Ovary (tissue), 10 donors: ENCODE measurements at places on chromosomes 12 and 14. TPM values are rescaled to one million over a fixed set of nuclear protein-coding genes. Genes with fewer than 3 reads are reported as not detected.

RAB15 gene
- 2.5 TPM for total RNA-seq

MANSC4 gene
- 0.32 TPM for total RNA-seq

TCL1B gene
- not detected for total RNA-seq

FRMD6 gene
- total RNA-seq, result 29.5 TPM

ZDHHC22 gene
- not detected for total RNA-seq

RNASE4 gene
- total RNA-seq, result 73.9 TPM

NEUROD4 gene
- not detected for total RNA-seq

DNA sequence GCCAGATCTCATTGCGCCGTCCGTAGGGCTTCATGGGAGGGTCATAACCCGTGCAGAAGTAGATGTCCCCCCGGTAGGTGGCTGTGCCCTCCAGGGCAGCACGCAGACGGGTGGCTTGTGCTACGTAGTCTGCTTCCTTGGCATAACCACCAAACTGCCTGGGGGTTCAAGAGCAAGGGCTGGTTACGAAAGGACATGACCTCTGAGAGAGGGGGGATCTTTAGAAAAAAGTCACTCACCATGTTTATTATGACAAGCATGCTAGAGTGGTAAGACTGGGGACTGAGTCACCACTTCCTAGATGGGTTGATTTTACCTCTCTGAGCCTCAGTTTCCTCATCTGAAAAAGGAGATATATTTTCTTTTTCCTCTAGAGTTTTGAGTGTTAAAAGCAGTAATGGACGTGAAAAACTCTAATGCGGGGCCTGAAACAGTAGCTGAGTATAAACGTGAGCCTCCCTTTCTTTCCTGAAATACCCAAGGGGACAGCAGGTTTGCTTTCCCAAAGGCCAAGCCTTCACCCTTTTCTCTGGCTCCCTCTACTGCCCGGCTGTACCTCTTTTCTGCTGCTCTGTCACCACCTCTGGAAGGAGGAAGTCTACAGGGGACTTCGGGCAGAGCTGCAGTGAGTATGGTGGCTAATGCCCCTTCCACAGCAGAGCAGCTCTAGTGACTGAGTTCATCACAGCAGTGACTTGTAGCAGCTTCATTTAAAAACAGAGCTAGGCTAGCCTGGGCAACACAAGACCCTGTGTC lies 23.5 kb upstream of the GPRC5D start:
- H3K27ac ChIP-seq, result no peak overlapping the region
- no peak for DNase-seq
- peaks cover 7% of the 10 kb centered on the region for H3K4me1 ChIP-seq
- no peaks in the 10 kb centered on the region for H3K27me3 ChIP-seq

GRCh38 chr12:54385251-54385914 lies 850 bp upstream of the ZNF385A start:
- H3K27me3 ChIP-seq, result no peaks in the 10 kb centered on the region
- no peak overlapping the region for H3K4me3 ChIP-seq
- no peaks in the 10 kb centered on the region for H3K36me3 ChIP-seq
- peaks cover 8% of the 10 kb centered on the region for H3K4me1 ChIP-seq
- peak overlapping the region; percentile 47 for H3K27ac ChIP-seq

- H3K27me3 ChIP-seq, result no peaks in the 10 kb centered on the region
- DNase-seq, result no peak
- H3K27ac ChIP-seq, result no peak overlapping the region
- H3K4me1 ChIP-seq, result peaks cover 9% of the 10 kb centered on the region
- no peaks in the 10 kb centered on the region for H3K36me3 ChIP-seq
- H3K4me3 ChIP-seq, result no peak overlapping the region
Observed at GRCh38 chr14:24372701-24373416, 4.9 kb downstream of the NFATC4 start.

DNA sequence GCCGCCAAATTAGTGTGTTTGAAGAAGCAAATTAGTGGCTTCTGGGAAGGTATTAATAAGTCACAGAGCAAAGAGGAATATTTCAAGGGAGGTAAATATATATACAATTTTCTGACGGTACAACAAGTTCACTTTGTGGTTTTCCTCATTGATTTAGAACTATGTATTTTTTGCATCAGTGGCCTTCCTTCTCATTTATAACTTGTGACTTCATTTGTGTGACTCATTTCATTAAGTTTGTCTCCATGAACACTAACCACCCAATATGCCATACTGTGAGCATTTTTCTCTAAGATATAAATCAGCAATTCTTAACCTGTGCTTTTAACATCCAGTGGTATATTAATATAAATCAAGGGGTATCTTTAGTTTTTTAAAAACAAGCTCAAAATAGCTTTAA lies 29.3 kb upstream of the ARHGAP5 start:
- DNase-seq, result no peak
- no peak overlapping the region for H3K4me3 ChIP-seq
- no peaks in the 10 kb centered on the region for H3K27me3 ChIP-seq
- no peak overlapping the region for H3K27ac ChIP-seq
- no peaks in the 10 kb centered on the region for H3K36me3 ChIP-seq
- H3K4me1 ChIP-seq, result no peaks in the 10 kb centered on the region

DNA sequence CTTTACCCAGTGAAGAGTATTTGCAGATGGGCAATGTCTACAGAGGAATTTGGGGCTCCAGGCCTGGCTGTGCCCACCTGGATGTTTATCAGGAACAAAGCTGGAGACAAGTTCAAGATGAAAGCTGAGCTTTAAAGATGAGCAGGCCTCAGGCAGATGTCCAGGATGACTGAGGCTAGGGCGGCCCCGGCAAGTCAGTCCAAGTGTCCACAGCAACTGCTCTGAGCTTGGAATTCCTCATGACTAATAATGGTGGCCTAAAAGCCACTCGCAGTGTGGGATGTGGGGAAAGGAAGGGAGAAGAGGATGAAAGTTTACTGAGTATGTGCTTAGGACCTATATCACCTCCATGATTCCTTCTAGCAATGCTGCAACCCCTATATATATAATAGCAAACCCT lies 128.2 kb upstream of the NOS1 start:
- H3K27ac ChIP-seq, result no peak overlapping the region
- no peak overlapping the region for H3K4me3 ChIP-seq
- H3K36me3 ChIP-seq, result no peaks in the 10 kb centered on the region
- H3K4me1 ChIP-seq, result no peaks in the 10 kb centered on the region
- no peaks in the 10 kb centered on the region for H3K27me3 ChIP-seq
- no peak for DNase-seq

DNA sequence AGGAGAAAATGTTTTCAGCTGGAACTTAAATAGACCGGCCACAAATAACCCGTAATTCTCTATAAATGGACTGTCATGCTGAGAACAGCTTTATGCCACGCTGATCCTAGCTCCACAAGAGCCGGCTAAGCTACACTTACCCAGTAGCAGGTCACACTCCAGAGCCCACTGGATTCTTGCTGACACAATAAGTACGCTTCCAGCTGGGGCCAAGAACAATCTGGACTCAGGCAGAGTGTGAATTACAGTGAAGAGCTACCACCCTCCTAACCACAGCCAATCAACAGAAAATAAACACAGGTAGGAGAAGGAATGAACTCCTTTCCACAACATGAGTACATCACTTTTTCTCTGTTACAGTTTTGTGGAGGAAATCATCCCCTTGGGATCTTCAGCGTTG lies 531.3 kb downstream of the GALC start:
- no peak for DNase-seq
- H3K4me3 ChIP-seq, result no peak overlapping the region
- no peaks in the 10 kb centered on the region for H3K27me3 ChIP-seq
